ENCODE measurements at places on chromosomes 16 and 17.
A peak's percentile ranks its signal among the peaks of the same experiment; 100 is the strongest.

DNA sequence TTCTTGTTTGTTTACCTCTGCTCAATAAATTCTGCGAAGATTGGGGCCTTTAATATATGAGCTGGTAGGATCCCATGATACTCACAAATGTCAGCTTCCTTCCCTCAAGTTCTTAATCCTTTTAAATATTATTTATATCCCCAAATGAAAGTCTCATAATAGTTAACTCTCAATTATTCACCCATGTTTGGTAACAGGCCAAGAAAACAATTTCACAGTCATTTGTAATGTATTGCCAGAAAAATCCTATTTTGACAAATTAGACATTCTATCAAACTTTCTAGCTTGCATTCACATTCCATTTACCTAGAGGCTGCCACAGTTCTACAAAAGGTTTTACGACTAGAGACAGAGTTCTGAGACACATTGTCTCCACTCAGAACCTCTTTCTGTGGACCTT lies 441.2 kb downstream of the UTP18 start:
- no peak for DNase-seq

DNA sequence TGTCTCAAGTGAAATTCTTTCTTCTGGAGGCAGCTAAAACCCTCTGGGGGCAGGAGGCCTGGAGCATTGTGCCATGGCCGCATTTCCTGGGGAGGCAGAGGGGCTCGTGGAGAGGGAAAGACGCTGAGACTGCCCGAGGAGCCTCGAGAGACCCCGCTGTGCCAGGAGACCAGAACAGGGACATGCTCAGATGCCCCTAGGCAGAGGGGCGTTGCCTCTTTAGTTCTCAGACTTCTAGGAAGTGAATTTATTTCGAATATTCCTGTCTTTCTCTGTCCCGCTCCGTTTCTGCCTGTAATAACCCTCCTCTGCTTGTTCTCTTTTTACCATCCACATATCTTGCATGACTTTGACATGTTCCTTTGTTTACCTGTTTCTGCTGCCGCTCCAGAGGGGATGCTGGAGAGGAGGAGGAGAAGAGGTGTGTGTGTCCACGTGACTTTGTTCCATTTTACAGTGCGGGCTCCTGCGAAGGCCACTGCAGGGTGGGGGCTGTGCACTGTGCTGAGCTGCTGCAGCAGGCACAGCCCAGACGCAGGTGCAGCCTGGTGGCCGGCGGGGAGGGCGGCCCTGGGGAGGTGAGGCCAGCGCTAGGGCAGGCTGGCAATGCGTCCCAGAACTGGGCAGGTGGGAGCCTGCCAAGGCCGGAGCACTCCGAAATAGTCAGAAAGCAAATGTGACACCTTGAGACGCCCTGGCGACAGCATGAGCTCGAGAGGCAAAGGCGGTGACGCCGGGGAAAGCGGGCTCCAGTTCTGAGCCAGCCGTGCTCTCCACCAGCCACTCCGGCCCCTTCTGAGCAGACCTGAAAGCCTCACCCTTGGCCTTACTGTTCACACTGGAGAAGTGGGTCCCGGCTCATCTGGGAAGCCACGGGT lies 29.9 kb downstream of the CIBAR2 start:
- peak; percentile 46 for DNase-seq

DNA sequence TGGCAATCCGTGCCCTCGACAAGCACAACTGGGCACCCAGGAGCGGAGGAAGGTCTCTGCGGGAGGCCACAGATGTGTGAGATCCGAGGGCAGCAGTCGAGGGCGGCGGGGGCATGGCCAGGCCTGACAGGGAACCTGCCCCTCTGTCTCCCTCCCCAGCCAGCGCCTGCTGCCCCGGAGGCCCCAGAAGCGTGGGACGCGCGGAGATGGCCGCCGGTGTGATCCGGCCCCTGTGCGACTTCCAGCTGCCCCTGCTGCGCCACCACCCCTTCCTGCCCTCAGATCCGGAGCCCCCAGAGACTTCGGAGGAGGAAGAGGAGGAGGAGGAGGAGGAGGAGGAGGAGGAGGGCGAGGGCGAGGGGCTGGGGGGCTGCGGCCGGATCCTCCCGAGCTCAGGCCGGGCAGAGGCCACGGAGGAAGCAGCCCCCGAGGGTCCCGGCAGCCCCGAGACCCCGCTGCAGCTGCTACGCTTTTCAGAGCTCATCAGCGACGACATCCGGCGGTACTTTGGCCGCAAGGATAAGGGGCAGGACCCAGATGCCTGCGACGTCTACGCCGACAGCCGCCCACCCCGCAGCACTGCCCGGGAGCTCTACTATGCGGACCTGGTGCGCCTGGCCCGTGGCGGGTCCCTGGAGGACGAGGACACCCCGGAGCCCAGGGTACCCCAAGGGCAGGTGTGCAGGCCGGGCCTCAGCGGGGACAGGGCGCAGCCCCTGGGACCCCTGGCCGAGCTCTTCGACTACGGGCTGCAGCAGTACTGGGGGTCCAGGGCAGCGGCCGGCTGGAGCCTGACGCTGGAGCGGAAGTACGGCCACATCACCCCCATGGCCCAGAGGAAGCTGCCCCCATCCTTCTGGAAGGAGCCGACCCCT lies 1.7 kb downstream of the PERCC1 start:
- DNase-seq, result peak; percentile 44

GRCh38 chr16:57700781-57701551 lies 6.4 kb downstream of the DRC7 start:
- peak; percentile 31 for DNase-seq

DNA sequence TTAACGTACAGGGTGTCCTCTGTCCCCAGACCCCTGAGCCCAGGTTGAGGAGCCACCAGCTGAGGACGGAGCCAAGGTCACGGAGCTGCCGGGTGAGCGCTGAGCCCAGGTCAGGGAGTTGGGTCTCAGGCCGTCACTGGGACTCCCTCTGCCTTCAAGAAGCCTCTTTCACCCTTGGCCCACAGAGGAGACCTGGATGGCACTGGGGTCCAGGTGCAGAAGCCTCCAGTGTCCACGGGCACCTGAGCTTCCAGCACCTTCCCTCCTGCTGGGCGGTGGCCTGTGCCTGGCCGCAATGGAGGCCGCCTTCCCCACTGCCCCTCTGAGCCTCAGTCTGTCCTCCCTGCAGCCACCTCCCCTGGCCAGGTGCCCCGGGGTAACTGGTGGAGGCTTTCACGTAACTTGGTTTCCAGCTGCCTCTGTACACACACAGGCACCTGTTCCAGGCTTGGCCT lies 31.6 kb upstream of the CDH15 start:
- no peak for DNase-seq

GRCh38 chr17:58252141-58252540 lies 13.8 kb downstream of the LPO start:
- DNase-seq, result no peak

DNA sequence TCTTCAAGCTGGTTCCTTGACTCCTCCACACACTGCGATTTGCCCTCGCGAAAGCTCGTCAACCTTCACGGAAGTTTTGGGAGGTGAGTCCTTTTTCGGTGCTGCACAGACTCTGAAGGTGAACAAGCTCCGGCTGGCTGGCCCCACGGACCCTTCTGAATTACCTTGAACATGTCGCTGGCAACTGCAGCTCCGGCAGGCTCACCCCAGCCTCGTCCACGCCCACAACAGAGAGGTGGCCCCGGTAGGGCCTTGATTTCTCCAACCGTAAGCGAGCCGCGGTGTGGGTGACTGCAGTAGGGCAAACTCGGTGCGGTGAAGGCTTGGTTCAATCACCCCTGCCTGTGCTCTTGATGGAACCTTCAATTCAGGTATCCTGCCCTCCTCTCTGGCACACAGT lies 1020.7 kb upstream of the GOT2 start:
- no peak for DNase-seq

DNA sequence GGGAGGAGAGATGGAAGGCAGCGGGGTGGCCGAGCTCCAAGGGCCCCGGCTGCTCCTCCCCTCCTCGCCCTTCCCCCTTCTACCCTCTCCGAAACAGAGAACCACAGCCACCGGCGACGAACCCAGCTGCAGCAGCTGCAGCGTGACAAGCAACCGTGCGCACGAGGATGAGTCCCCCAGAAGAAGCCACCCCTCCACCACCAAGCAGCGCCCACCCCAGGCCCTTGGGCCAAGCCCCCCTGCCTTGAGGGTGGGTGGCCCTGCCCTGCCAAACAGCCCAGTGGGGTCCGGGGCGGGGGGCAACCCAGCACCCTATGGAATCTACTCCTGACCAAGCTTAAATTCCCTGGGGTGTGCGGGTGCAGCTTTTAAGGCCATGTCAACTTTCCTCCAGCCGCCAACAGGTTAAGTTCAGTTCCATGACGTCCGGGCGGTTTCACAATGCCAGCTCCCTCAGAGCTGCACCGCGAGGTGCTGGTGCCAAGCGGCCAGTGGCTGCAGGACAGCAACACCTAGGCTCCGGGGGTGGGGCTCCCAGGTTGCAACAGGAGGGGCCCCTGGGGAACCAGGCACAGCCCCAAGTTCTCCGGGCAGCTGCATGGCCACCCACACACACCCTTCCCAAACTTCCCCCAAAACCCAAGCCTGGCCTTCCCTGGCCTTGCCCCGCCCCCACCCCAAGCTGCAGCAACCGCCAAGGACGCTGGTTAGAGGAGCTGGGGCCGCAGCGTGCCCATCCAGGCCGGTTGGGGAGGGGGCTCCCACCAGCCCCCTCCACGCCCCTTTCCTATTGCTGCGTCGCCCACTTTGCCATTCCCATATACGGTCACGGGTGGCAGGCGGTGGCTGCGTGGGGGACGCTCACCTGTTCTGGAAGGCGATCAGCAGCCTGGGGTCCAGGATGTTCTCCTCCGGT lies 2.0 kb downstream of the CBX4 start:
- DNase-seq, result peak; percentile 39

DNA sequence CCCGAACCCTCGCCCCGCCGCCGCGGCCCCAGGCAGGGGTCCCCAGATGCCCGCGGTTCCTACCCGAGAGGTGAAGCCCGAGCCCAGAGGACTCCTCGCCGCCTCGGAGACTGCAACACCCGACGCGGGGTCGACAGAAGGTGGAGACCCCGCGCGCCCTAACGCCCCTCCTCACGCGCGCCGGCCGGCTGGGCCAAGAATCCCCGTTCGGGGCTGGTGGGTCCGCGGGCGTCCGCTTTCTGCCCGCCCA lies 515 bp downstream of the SUMO2 start:
- no peak for DNase-seq

DNA sequence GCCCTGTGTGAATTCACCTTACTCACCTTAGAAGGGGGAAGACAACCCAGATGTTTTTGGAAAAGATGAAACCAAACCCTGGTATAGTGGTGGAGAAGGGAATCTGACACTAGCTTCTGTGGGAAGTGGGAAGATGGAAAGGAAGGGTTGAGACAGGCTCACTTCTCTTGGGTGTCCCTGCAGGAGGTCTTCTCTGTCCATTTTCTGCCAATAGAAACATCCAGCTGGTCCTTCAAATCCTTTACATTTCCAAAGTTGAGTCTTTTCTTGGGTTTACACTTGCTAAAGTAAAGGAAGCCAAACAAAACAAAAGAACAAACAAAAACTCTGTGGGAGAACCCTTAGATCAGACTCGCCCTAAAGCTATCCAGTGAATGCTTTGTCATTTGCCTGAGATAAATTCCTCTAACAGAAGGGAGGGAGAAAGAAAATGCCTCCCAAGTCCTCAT lies 10.2 kb downstream of the HOXB1 start:
- DNase-seq, result no peak

GRCh38 chr17:4249452-4250029 lies 14.2 kb downstream of the ANKFY1 start:
- peak; percentile 50 for DNase-seq

DNA sequence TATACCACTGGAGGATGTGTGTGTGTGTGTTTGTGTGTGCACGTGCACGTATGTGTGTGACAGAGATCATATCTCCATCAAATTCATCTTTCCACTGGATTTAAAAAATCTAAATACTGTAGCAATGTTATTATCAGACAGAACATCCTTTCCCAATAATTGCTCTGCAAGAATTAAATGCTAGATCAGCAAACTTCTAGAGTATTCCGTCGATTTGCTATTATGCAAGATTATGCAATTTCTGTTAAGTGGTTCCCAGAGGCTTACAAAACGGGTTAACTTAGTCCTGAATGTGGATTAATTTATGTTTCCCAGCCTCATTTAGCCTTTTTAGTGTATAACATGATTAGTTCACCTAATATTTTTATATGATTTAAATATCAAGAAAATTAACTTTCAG lies 44.5 kb upstream of the CNTNAP4 start:
- no peak for DNase-seq

- no peak for DNase-seq
Observed at GRCh38 chr16:78871241-78871640, 729.3 kb downstream of the MAF start.

GRCh38 chr17:2560658-2561057 lies 32.8 kb upstream of the PAFAH1B1 start:
- DNase-seq, result no peak

DNA sequence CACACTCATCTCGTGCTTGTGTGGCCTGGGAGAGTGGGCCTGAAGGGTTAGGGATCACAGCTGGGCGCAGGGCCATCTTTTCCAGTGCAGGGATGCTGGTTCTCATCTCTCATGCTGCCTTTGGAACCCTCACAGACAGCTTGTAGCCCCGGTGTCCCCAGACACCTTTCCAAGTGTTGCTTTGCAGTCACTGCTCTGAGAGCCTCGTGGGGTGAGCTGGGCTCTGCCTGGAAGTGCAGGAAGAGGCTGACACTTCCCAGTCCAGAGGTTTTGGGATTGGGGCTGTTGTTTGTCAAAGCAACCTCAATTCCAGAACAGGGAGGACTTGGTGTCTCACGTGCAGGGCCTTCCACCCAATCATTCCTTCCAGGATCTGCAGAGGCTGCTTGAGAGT lies 28.2 kb downstream of the TBX4 start:
- DNase-seq, result no peak

DNA sequence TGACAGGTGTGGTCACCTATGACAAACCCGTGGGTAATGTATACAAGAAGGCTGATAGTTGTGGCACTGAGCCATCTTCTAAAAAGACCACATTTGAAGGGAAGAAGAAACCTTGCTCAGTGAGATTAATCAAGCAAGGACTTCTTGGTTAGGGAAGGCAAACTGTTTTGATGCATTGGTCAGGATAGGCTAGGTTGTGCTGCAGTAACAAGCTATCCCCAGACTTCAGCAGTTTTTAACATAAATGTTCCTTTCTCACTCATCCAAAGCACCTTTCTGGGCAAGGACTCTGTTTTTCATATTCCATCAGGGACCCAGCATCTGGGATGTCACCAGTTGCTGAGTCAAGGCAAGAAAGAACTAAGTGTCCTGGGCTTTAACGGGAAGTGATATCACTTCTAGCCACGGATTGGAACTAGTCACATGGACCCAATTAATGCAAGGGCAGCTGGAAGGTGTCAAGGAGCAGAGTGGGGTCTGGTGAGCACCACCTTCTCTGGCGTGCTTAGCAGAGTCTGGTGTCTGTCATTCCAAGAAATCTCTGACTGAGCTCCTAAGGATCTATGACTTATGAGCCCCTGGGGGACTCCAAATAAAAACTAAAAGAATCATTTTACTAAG lies 52.0 kb upstream of the CCL2 start:
- no peak for DNase-seq

- no peak for DNase-seq
Observed at GRCh38 chr16:27408012-27408601, 6.1 kb downstream of the IL21R start.

GRCh38 chr16:31149894-31150890 lies at the start of gene PRSS36:
Gene PRSS36 (minus strand): TSS chr16:31150066. CDS start chr16:31150035, 31 bp downstream.
- peak; percentile 31 for DNase-seq

GRCh38 chr17:44599298-44600175 lies 42.3 kb downstream of the FZD2 start:
- no peak for DNase-seq
